Stomach (tissue), 19 donors: ENCODE measurements at places on chromosomes 2 and 18. TPM values are rescaled to one million over a fixed set of nuclear protein-coding genes. Genes with fewer than 3 reads are reported as not detected.

CPLX4 gene
- polyA plus RNA-seq, result not detected

HRH4 gene
- polyA plus RNA-seq, result not detected

CFC1 gene
- polyA plus RNA-seq, result 8.6 TPM

MYL1 gene
- 7.3 TPM for polyA plus RNA-seq

UNC80 gene
- polyA plus RNA-seq, result 0.08 TPM

NTSR2 gene
- not detected for polyA plus RNA-seq

ABCA12 gene
- polyA plus RNA-seq, result not detected

LIMS2 gene
- polyA plus RNA-seq, result 66.6 TPM

RAD51AP2 gene
- polyA plus RNA-seq, result not detected

SOWAHC gene
- 3.3 TPM for polyA plus RNA-seq

SPRED2 gene
- 7.0 TPM for polyA plus RNA-seq

CYP26B1 gene
- polyA plus RNA-seq, result not detected

UGT1A5 gene
- not detected for polyA plus RNA-seq

AKAIN1 gene
- 3.2 TPM for polyA plus RNA-seq

SRD5A2 gene
- 0.03 TPM for polyA plus RNA-seq

LOXHD1 gene
- polyA plus RNA-seq, result not detected

TBR1 gene
- polyA plus RNA-seq, result not detected

TOGARAM2 gene
- polyA plus RNA-seq, result 0.80 TPM

UGT1A10 gene
- 1.8 TPM for polyA plus RNA-seq

TUBA3D gene
- polyA plus RNA-seq, result not detected

PDE1A gene
- polyA plus RNA-seq, result 2.5 TPM

MAP3K20 gene
- 13.4 TPM for polyA plus RNA-seq

KCNG3 gene
- polyA plus RNA-seq, result not detected
